ENCODE measurements at places on chromosomes 1 and 21.
A peak's percentile ranks its signal among the peaks of the same experiment; 100 is the strongest.

GRCh38 chr1:242412921-242413320 is 111.6 kb downstream of the PLD5 start:
- DNase-seq, result no peak

- peak; percentile 92 for DNase-seq
These were observed at the start of gene TMEM240 for GRCh38 chr1:1540090-1540817. Gene TMEM240 (minus strand): TSS chr1:1540624. CDS start chr1:1540346, 278 bp downstream.

GRCh38 chr21:39587376-39587775 is 25.4 kb upstream of the B3GALT5 start:
- DNase-seq, result no peak

GRCh38 chr1:173661271-173661670 is 8.4 kb downstream of the ANKRD45 start:
- no peak for DNase-seq

DNA sequence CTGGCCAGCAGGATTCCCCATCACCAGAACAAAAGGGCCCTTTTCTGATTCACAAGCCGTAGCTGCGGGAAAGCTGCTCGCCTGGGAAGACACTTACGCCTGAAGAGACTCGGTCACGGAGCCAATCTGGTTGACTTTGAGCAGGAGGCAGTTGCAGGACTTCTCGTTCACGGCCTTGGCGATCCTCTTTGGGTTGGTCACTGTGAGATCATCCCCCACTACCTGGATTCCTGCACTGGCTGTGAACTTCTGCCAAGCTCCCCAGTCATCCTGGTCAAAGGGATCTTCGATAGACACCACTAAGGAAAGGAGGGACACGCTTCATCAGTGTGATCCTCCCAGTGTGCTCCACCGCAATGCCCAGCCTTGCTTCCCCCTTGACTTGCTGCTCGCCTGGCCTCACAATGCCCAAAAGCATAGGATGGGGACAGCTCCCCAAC is 14.7 kb downstream of the ENO1 start:
- peak; percentile 50 for DNase-seq

- DNase-seq, result no peak
These were observed 14.4 kb downstream of the PPFIA4 start for GRCh38 chr1:203040513-203041275.

DNA sequence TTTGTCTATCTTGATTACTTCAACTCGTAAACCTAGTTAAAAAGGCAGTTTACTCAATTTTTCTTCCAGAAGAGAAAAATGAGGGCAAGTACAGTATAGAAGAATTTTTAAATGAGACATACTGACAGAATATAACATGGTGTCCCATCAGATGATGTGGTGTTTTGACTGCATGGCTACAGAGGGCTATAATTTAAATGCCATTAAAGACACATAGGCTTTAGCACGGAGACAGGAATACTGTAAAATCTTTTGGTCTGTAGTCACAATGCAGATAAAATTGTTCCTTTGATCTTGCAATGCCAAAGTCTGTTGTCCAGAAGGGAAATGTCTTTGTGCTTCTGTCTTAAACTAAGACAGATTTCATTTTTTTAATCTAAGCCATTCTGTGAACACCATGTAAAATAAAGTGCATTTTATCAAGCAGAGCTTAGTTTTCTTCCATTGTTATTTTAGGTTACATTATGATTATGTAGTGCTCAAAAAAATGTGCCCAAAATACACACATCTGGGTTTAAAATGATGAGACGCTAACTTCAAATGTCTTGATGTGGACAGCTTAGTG is 249.6 kb downstream of the PTPRC start:
- no peak for DNase-seq

- no peak for DNase-seq
These were observed 2.4 kb downstream of the TFAP2E start for GRCh38 chr1:35575416-35575958.

DNA sequence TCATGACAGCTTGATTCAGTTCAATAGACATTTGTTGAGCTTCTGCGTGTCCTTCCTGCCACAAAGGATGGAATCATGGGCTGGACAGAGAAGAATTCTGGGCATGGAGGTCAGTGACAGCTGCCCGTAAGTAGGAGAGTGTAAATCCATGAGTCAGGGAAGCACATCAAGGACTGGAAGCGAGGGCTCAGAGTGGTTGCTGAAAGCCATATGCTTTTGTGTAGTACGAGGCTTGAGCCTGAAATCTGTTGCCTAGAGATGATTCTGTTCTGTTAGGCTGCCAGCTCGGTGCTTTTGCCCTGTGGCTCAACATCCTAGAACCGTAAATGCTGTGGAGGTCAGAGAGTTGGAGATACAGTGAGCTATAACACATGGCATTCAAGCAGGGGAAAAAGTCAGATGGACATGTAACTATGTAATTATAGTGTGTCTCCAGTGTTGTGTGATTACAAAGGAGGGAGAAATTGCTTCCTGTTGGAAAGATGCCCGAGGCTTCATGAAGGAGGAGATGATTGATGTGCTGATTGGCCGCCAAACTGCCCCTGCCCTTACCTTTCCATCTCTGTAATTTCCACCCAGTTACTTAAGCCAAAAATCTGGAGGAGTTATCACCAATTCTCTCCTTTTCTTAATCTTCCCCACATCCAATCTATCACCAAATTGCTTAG is 92.8 kb upstream of the CACNA1E start:
- DNase-seq, result no peak

DNA sequence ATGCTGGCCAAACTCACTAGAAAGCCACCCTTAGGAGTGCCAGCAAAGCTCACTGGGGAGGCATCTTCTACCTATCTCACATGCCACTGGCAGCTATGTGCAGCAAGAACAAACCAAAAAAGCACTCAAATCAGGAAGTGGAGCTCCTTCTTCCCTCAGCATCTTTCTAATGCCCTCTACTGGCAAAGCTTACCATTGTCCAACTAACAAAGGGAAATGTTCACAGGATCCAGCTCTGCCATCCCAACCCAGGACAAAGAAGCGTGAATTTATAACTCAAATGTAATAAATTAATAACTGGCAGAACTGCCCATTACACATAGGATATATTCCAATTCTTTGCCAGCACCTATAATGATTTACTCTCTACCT is 38.9 kb downstream of the LEPR start:
- peak; percentile 41 for DNase-seq

- DNase-seq, result no peak
These were observed 286.0 kb downstream of the ADGRL2 start for GRCh38 chr1:82086739-82087138.

DNA sequence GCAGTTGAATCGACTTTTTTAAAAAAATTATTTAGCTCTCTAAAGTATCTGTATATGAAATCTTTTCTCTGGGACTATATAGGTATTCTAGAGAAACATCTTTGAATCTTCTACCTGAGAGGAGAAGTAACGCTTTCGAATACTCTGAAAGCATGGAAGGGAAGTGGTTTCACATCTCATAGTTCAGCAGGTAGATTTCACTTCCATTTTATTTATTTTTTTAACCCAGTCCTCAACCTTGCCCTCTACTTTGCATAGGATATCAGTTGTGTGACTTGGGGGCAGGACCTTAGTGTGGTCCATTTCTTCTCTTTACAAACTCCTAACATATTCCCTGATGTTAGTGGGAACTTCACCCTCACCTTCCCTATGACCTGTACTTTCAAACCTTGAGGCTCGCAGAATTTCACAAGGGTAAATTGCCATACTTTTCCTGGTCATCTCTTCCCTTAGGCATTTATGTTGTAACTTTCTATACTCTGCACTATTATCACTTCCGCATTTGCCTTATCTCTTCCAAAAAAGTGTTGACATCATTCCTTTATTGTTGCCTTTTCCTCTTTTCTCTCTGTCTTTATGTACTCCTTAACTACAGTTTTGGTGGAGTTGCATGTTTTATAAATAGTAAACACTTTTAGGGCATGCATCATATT is 1208.5 kb upstream of the ADGRL4 start:
- DNase-seq, result no peak

DNA sequence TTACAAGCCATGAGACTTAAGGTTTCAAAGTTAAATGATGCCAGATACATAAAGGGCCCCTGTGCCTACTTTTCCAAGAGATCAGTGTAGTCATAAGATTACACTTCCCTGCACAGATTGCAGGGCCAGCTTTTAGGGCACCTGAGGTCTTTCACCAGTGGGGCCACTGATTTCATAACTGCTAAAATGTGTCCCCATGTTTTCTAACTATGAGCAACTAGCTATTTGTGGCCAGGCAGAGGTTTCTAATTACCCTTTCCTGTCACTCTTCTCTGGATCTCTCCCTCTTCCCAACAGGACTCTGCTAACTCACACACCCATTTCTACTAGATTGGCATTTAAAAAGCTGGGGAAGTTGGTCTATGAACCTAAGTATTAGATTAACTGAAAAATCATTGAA is 207.1 kb upstream of the SGIP1 start:
- DNase-seq, result no peak

- DNase-seq, result no peak
These were observed 480.4 kb upstream of the CAMK1G start for GRCh38 chr1:209103092-209103491.

GRCh38 chr1:40936931-40937339 is 42.6 kb upstream of the CTPS1 start:
- DNase-seq, result no peak

- no peak for DNase-seq
These were observed 197.0 kb upstream of the LHX8 start for GRCh38 chr1:74937176-74937575.

- no peak for DNase-seq
These were observed 58.3 kb upstream of the PLA2G4A start for GRCh38 chr1:186770421-186770820.
